Fibroblast of mammary gland (primary cell): ENCODE measurements at places on chromosomes 6 and 20.

GRCh38 chr6:20279608-20280287 lies 67.5 kb upstream of the MBOAT1 start:
- no peak for DNase-seq

GRCh38 chr6:28401172-28401571 lies 1.6 kb upstream of the ZSCAN12 start:
- DNase-seq = peak; percentile 69

GRCh38 chr6:20217891-20218290 lies 5.6 kb upstream of the MBOAT1 start:
- DNase-seq = peak; percentile 16

GRCh38 chr6:126886106-126886505 lies 232.4 kb upstream of the RSPO3 start:
- peak; percentile 14 for DNase-seq

DNA sequence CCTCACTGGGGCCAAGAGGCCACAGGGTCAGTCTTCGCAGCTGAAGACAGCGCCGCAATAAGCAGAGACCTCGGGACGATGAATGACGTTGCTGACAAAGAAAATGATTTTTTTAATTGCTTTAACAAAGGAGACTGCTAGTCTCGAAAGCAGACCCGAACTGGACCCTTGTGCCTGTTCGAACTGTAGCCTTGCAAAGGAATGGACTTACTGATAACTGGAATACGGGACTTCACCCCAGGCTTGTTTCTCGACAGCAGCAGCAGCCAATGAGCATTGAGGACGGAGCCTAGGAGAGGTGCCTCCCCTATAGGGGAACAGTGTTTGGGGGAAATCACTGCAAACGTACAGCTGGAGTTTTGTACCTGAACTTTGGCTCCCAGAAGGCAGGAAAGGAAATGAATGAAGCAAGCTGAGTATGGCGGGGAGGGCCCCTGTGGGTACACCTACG lies 1.3 kb upstream of the TAF4 start:
- no peak for DNase-seq

GRCh38 chr20:59062081-59062480 lies 19.5 kb upstream of the PRELID3B start:
- DNase-seq = no peak

DNA sequence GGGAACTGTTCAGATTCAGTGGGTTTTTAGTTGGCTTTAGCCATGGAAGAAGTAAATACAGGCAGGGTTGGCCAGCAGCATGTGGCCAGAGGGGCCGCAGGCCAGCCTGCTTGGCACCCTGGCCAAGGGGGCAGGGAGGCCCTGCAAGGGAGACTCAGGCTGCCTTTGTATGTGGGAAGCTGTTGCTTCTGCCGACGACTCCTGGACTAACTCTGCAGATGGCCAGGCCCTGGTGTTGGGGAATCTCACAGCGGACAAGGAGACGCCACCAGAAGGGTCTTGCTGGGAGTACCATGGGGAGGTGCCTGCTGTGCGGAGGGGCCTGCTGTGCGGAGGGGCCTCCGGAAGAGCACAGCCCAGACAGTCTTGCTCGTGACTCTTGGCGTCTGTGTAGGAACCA lies 25.2 kb downstream of the PYGB start:
- no peak for DNase-seq

DNA sequence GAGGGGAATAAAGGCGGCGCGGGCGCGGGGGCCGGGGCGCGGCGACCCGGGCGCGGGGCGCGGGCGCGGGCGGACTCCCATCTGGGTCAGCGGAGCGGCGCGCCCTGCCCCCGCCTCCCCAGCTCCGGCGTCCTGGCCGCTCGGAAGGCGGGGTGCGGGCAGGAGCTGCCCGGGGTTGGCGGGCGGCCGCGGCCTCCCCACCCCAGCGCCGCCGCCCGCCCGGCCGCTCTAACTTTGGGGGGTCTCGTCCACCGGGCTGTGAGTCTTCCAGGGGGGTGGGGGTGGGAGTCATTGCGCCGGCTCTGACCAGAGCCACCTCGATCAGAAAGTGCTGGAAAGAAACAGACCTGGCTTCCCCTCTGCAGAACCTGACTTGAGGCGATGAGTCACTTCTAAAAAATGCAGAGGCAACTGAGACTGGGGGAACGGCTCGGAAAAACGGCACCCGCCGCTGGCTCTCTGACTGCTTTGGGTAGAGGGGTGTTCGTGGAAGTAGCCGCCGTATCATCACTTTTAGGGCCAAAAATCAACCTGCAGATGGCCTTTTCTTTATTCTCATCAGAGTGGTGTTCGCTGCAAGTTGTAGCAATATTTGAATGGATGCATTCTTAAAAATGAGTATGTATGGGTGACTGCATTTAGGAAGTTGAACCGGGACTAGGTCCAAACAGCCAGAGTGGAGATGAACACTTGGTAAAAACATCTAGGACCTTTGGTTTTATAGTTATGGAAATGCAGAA lies 667 bp downstream of the CAP2 start:
- peak; percentile 48 for DNase-seq

- no peak for DNase-seq
Measured at GRCh38 chr6:97456070-97456469, 173.1 kb upstream of the MMS22L start.

DNA sequence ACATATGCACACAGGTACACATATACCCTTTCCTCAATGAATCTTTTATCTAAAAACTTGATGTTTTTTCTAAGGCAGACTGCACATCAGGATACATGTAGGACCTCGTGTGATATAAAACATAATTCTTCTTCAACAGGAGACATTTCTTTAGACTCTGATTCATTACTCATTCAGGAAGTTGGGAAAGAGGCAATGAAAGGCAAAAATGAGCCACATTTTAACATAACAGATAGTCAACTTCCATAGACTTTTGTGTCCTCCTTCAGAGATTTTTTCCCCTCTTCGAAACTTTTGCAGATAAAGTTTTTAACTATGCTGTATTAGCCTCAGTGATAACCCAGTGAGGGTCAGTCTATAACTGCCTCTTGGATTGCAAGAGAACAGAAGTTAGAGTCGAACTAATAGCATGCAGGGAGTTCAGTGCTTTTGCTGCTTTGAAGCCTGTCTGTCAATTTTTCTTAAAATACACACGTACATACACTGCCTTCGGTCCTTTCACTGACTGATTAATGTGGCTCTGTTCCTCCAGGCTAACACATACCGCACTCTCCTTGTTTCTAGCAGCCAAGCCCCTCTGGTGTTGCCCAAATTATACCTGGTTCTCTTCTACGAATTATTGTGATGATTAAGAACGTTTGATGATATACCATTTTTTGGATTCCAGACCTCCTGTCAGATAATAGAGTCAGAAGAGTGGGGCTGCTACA lies 562.5 kb upstream of the MAP3K7 start:
- DNase-seq = no peak

GRCh38 chr6:20119485-20119884 lies 92.8 kb downstream of the MBOAT1 start:
- no peak for DNase-seq

DNA sequence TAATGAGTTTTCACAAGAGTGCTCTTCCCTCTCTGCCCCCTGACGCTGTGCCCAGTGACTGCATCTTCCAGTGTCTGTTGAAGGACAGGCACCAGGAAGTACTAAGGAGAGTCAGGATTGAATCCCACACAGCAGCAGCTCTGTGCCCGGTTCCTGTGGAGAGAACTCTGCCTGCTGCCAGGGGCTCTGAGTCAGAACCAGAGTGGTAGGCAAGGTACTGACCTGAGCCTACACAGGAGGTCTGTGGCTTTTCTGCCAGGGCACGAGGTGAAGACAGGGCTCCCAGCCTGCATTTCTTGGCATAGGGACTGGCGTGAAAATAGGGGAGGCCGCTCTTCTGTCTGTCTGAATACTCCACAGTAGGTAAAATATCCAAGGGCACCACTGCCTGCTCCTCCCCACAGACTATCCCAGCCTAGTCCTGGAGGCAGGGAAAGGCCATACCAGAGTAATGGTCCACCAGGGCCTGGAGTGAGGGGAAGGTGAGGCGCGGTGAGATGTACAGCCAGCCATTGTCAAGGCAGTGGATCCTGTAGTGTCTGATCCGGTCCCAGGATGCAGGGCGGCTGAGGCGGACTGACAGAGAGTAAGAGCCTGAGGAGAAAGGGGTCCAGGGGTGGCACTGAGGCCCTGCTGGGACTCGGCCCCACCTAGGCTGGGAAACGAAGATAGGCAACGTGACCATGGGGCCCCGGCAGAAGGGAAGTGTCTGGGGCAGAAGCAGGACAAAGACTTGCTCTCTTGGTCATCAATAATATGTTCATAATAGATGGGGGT lies 9.4 kb downstream of the RAB5IF start:
- no peak for DNase-seq

DNA sequence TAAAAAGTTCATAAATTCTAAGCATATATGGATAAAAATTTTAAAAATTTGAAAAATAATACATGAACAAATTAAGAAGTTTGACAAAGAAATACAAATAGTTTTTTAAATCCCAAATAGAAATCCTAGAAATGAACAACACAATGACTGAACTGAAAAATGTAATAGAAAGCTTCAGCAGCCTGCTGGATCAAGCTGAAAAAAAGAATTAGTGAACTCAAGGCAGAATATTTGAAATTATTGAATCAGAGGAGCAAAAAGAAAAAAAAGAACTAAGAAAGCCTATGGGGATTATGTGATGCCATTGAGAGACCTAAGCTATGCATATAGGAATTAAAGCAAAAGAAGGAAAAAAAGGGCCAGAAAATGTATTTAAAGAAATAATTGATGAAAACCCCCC lies 39.9 kb upstream of the TFB1M start:
- no peak for DNase-seq

DNA sequence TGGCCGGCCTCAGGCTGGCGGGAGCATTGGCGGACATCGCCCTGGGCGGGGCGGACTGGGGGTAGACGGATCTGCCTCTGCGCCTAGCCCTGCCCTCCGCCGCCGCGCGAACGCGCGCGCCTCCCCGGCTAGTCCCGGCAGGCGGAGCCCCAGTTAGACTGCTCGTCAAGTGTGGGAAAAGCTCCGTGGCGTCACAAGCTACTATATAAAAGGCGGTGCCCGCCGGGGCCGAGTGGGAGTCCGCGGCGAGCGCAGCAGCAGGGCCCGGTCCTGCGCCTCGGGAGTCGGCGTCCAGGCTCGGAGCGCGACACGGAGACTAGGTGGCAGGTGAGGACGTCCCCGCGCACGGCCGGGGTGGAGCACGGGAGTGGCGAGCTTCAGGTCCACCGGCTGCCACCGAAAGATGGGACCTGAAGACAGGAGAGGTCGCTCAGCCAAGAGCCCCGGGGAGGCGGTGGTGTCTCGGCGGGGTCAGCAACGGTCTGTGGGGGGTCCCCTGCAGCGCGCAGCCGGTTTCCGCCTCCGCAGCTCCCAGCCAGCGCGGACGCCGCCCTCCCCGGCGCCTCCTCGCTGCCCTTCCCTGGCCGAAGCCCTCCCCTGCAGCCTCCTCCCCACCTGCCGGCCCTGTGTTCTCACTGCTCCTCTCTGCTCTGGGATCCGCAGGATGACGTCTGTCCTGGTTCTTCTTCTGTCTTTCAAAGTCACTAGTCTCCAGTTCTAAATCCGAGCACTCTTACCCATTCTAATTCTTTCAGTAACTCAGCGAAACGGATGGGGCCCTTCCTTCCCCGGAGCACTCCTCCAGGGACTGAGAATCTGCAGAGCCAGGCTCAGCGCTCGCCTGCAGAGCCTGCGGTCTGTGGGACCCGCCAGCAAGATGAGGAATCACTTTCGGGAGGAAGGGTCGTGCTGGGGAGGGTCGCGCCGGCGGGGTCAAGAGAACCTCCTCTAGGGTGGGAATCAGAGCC lies 4.3 kb upstream of the RIPK1 start:
- DNase-seq = peak; percentile 90

DNA sequence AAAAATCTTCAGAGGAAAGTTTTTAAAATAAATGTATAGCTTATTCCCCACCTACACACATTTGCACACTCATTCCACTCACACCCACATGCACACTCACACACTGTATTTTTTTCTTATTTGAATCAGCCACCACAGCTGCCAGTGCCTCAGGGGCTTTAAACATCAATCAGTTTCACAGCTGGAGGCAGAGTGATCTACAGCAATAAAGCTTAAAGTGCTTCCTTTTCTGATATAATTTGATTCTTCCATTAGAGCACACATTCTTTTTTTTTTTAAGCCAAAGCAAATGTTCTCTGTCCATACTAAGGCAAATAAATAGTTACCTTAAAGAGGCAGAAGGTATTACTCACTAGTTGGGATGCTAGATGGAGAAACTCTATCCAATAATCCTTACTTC lies 498.8 kb upstream of the POU3F2 start:
- no peak for DNase-seq

- DNase-seq = no peak
Measured at GRCh38 chr20:49710971-49711666, 2.6 kb downstream of the B4GALT5 start.

DNA sequence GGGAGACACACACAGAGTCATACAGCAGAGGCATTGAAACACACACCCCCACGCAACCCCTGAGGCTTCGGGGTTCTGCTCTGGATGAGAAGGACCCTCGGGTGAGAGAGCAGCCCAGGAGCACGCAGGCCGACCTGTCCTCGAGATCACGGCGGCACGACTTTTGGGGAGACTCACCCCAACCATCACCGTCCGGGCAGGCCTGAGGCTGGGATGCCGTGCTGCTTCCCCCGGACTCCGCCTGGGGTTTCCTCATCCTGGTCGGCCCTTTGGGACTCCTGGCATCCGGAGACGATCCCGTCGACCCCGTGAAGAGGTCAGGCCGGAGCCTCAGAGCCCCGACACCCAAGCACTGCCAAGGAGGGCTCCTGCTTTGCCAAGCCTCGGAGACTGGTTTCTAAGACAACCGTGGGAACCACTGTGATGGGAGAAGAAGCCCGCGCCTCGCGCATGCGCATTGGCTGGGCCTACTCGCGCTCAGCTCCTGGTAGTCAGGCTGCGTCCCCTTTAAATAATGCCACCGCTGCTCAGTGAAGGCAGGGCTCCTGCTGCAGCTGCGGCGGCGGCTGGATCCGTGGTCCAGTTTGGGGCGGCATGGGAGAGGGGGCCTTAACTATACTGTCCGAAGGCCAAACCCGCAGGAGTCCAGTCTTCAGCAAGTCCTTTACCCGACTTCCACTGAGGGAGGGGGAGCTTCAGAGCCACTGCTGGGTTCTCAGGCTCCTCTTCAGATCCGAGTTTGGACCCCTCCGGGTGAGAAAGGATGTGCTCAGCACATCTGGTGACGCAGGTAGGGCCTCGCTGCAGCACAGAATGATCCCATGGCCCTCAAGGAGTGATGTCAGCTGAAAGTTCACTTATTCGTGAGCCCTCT lies 171.4 kb upstream of the ZNF337 start:
- DNase-seq = peak; percentile 71
